IMR-90 (cell line): ENCODE measurements at places on chromosomes 4 and X. TPM values are rescaled to one million over a fixed set of nuclear protein-coding genes. Genes with fewer than 3 reads are reported as not detected.

GRCh38 chrX:49292400-49293362 is 10.8 kb upstream of the GAGE10 start:
- DNase-seq, result no peak

The FAM184B gene
- 0.07 and 0.13 TPM in 2 replicates for polyA plus RNA-seq

The RAPGEF2 gene
- polyA plus RNA-seq, result 25.6 and 27.6 TPM in 2 replicates

DNA sequence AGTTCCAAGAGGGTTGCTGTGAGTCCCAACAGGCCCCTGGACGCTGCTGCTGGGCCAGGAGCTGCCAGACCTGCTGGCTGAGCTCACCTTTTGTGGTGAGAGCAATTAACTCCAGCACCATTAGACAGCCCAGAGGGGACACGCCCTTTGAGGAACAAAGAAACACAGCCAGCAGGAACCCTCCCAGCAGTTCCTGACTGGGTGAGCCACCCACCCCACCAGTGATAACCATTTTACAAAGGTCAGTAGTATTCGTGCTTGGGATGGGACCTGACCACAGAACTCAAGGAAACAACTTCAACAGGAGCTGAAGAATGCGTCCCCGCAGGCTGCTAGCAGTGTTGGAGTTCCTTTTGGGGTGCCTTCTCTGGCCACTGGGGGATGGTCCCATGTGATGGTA is 38.8 kb upstream of the AFAP1 start:
- no peak for DNase-seq

- no peak for DNase-seq
Measured at GRCh38 chr4:39384563-39384962, 18.4 kb upstream of the RFC1 start.

- DNase-seq, result peak; percentile 11
Measured at GRCh38 chrX:38260231-38260630, 39.6 kb upstream of the SRPX start.
